Stimulated activated CD4-positive, alpha-beta T cell treated with anti-CD3 and anti-CD28 coated beads, Interleukin-4, amount 100 ng/mL, for 1 hour (primary cell): ENCODE measurements at places on chromosomes 2 and 18.

DNA sequence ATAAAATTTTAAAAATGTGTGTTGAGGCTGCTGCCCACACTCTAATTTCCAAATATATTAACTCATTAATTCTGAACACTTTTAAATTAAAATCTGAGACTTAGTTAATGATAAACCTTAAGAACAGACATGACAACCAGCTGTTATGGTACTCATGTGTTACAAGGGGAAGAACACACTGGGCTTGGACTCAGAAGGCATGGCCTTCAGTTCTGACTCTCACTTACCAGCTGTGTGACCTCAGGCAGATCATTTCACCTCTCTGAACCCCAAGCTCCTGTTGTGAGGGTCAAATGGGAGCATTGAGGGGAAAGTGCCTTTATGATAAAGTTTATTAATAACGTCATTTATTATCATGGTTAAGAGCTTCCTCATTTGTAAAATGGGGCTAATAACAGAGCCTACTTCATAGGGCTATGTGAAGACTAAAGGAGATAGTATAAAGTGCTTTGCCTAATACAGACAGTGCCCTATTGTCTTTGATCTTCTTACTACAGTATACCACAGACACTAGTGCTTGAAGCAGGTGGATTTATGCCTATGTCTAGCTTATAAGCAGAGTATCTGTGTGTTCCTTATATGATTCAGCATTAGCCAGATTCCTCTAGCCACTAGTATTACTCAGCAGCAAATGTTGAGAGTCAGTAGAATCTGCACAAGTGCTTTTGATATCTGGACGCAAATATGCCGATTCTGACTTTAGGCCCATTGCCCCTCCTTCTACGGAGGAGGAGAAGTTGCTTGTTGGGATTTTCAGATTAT is 99.6 kb downstream of the SGPP2 start:
- no peak for DNase-seq

DNA sequence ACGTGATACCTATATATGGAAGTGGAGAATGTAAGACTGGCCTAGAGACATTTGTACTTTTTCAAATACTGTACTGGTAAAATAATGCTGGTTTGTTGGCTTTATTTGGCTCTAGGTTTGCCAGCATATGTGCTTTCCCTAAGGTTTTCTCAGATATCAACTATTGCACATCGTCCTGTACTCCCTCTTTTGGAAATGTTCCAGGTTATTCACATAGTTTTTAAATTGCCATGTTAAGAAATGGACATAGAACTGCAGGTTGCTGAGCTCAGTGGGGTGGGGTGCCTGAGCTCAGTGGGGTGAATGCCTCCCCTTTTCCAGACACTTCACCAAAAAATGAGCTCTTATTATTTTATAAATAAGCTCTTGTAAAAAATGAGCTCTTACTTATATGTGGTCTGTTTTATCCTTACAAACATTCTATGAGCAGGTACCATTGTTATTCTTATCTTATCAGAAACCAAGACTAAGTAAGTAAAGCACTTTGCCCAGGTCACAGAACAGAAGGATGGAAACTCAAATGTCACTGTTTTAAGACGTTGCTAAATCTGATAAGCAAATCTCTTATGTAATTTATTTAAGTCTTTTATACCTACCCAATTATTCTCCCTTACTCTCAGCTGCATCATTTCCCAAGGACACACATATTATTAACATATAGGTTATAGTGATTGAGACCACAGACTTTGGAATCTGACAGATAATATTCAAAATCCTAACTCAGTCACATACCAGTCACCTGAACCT is 99.0 kb downstream of the CPS1 start:
- no peak for DNase-seq

- no peak for DNase-seq
Observed at GRCh38 chr2:20049637-20050036, 1.8 kb downstream of the LAPTM4A start.

DNA sequence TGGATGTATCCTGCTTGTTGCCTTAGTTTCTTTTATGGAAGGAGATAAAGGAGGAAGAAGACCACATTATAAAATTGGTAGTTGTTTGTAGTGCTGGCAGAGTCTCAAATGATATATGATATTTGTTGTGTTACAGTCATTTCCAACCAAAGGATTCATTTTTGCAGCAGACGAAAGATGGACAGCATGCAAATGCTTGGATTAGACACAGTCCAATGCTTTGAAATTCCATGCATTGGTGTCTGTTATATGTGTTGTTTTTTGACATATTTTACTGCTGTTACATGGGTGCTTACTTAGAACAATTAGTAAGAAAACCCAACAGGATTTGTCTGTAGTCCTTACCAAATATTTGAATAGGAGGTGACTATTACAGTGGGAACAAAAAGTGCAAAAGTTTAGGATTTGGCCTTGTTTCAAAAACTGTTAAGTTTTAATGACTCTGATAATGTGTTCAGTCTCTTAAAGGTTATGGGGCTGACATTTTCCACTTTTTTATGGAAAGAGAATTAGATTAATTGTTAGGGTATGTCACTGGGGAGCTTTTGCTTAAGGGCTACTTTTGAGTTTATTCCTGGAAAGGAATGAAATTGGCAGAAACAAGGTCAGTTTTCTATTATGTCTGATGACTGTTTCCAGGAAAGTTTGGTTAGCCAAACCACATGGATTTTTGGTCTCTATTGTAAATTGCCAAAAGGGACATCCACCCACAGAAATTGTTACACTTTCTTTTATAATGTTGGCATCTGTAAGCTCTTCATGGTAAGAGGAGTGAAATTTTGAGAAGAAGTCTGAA is 229.4 kb upstream of the MMADHC start:
- DNase-seq: no peak

GRCh38 chr2:212133337-212133736 is 405.3 kb downstream of the ERBB4 start:
- no peak for DNase-seq

DNA sequence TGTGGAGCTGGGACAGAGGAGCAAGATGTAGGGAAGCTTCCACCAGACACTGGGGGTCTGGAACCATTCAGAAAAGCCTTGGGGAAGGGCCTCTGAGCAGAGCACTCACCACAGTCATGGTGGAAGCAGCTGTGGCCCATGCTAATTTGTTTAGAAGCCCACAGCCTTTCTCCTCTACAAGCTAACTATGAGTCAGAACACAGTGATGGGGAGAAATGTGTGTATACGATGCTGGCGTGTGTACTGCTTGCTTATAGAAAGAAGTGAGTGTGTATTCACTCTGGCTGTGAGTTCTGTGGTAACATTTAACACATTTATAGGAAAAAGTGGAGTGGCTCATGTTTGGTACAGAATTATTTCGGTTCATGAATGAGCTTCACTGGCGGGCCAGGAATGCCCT is 157.0 kb upstream of the ACAA2 start:
- DNase-seq: no peak

- no peak for DNase-seq
Observed at GRCh38 chr18:70075906-70076305, 128.2 kb upstream of the CD226 start.

DNA sequence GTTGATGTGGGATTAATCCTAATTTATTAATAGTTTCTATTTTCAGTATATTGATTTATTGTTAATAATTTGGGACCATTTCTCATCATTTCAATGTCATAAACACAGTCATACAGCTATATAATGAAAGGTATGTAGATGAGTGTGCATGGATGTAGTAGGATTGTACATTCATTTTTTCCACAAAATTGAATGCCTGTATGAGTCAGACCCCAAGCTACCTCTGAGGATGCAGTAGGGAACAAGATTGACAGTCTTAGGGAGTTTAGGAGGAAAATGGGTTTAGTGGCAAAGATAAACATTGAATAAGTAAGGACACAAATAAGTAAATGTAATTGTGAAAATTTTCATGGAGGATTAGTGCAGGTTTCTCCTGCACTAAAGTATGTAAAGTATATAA is 14.1 kb upstream of the TMEFF2 start:
- no peak for DNase-seq

GRCh38 chr2:169736902-169737301 is 3.3 kb downstream of the KLHL23 start:
- no peak for DNase-seq
